ENCODE measurements at places on chromosomes 1 and 21. TPM values are rescaled to one million over a fixed set of nuclear protein-coding genes. Genes with fewer than 3 reads are reported as not detected.
A peak's percentile ranks its signal among the peaks of the same experiment; 100 is the strongest.

GRCh38 chr1:12518931-12519692, 98.9 kb downstream of the DHRS3 start:
- peak; percentile 75 for DNase-seq
- no peak overlapping the region for H3K4me3 ChIP-seq
- no peaks in the 10 kb centered on the region for H3K4me1 ChIP-seq
- no peaks in the 10 kb centered on the region for H3K36me3 ChIP-seq
- H3K27ac ChIP-seq = no peak overlapping the region
- no peaks in the 10 kb centered on the region for H3K27me3 ChIP-seq

- H3K36me3 ChIP-seq = no peaks in the 10 kb centered on the region
- H3K27ac ChIP-seq = no peak overlapping the region
- DNase-seq = no peak
- peaks cover 10% of the 10 kb centered on the region for H3K27me3 ChIP-seq
- H3K4me1 ChIP-seq = no peaks in the 10 kb centered on the region
Measured at GRCh38 chr1:53332833-53333232, 5.0 kb upstream of the LRP8 start.

CFAP57 gene
- polyA plus RNA-seq = 0.25 TPM

DNA sequence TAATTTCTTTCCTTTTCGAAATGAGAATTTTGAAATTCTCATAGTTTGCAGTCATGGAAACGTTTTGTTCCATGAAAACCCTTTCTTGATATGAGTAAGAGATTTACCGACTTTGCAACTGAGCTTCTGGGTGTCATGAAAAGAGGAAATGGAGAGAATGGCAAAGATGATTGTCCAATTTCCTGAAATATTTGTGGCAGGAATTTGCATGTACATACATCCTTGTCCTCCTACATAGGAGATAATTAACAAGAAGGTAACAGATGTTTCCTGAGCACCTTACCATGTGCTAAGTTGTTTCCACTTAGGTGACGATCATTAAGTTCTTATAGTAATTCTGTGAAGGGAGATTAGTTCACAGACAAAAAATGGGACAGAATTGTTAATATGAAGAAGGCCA, 170.7 kb downstream of the NEGR1 start:
- H3K4me3 ChIP-seq = no peak overlapping the region
- H3K27ac ChIP-seq = no peak overlapping the region
- H3K27me3 ChIP-seq = no peaks in the 10 kb centered on the region
- H3K36me3 ChIP-seq = no peaks in the 10 kb centered on the region
- no peaks in the 10 kb centered on the region for H3K4me1 ChIP-seq

DNA sequence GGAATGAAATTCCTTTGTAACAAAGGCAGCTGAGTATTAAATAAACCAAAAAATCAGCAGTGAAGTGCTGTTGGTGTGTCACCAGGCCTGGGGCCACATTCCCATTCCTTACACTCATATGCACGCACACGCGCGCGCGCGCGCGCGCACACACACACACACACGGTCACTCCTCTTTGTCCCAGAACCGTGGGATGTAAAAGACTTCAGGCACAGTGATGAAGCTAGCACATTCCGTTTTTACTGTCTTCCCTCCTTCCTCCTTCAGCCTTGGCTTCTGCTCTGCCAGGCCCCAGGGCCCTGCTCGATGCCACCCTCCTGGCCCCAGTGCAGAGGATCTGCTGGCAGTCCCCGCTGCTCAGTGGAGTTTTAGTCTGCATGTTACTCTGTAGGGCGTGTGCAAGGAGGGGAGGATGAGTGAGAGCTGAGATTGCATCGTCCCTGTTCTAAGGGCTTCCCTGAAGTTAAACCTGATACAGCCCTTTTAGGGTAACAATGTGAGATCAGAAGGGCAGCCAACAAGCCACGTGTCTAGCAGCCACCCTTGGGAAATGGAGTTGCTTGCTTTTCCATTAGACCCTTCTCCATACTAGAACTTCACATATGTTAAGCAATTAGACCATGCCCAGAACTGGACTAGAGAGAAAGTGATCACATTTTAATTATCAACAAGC, 71.7 kb upstream of the WDR26 start:
- H3K27ac ChIP-seq = no peak overlapping the region
- H3K4me1 ChIP-seq = peaks cover 52% of the 10 kb centered on the region
- DNase-seq = no peak
- H3K4me3 ChIP-seq = no peak overlapping the region
- H3K27me3 ChIP-seq = no peaks in the 10 kb centered on the region
- no peaks in the 10 kb centered on the region for H3K36me3 ChIP-seq

HSPA6 gene
- polyA plus RNA-seq = 0.46 TPM

DNA sequence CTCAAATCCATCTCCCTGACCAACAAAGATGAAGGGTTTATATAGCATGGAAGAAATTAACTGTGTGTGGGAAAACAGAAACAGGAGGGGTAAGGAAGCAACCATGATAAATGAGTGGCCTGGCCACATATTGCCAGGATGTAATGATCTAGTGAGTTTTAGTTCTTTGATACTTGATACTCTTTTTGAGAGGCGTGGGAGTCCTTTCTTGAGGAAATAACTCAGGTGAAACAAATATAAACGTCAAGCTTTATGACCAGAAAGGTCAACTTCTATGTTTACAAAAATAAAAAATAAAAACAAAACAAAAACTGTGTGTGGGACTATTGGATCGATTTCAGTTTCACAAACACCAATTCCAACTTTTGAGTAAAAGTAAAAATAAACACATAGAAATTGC, 860.8 kb upstream of the B3GALT2 start:
- H3K4me3 ChIP-seq = no peak overlapping the region
- no peak for DNase-seq
- no peaks in the 10 kb centered on the region for H3K36me3 ChIP-seq
- H3K27ac ChIP-seq = no peak overlapping the region

SYTL1 gene
- 9.8 TPM for polyA plus RNA-seq

Measured in large intestine (tissue), 12 donors.